M059J (cell line): ENCODE measurements at places on chromosomes 13 and 19. TPM values are rescaled to one million over a fixed set of nuclear protein-coding genes. Genes with fewer than 3 reads are reported as not detected.

Gene CEACAM21
- total RNA-seq = not detected in 2 replicates

Gene TUBA3C
- total RNA-seq = 1.2 and 1.3 TPM in 2 replicates

Gene DACT3
- total RNA-seq = 0.52 and 1.4 TPM in 2 replicates

Gene MUC16
- total RNA-seq = not detected in 2 replicates

Gene ZSCAN4
- total RNA-seq = not detected in 2 replicates

Gene ZFP82
- 8.9 and 10.1 TPM in 2 replicates for total RNA-seq

Gene LGALS7B
- not detected in 2 replicates for total RNA-seq

Gene AZU1
- not detected in 2 replicates for total RNA-seq

Gene ZNF382
- total RNA-seq = 8.3 and 12.8 TPM in 2 replicates

Gene ZNF208
- total RNA-seq = not detected in 2 replicates

Gene WDR88
- not detected in 2 replicates for total RNA-seq

Gene APOC4
- not detected in 2 replicates for total RNA-seq

Gene GTF2F1
- total RNA-seq = 46.2 and 75.8 TPM in 2 replicates

Gene CYSLTR2
- 0.12 and 0.37 TPM in 2 replicates for total RNA-seq

Gene RASAL3
- 0.05 TPM in 1 of 2 replicates, not detected in the other for total RNA-seq

Gene BST2
- total RNA-seq = 490 and 600 TPM in 2 replicates

Gene ZGLP1
- 0.94 TPM in 1 of 2 replicates, not detected in the other for total RNA-seq

Gene RGL3
- total RNA-seq = 2.5 and 3.7 TPM in 2 replicates

Gene LYPD3
- total RNA-seq = 0.27 and 0.34 TPM in 2 replicates

Gene NLRP9
- not detected in 2 replicates for total RNA-seq

Gene IZUMO1
- total RNA-seq = not detected in 2 replicates

Gene MCEMP1
- not detected in 2 replicates for total RNA-seq

Gene DAND5
- 0.62 TPM in 1 of 2 replicates, not detected in the other for total RNA-seq

Gene NDFIP2
- total RNA-seq = 21.7 and 36.8 TPM in 2 replicates

Gene ZNF418
- total RNA-seq = 6.6 and 7.0 TPM in 2 replicates

Gene NLRP11
- 2.4 and 4.4 TPM in 2 replicates for total RNA-seq

Gene ZNF665
- 1.1 and 8.2 TPM in 2 replicates for total RNA-seq

Gene IGFL2
- total RNA-seq = not detected in 2 replicates

Gene SKA3
- 37.2 and 39.2 TPM in 2 replicates for total RNA-seq

Gene LIM2
- not detected in 2 replicates for total RNA-seq

Gene CERS4
- total RNA-seq = 2.1 and 3.6 TPM in 2 replicates

Gene ACER1
- not detected in 2 replicates for total RNA-seq

Gene HIPK4
- total RNA-seq = 0.02 TPM in 1 of 2 replicates, not detected in the other

Gene ANGPTL8
- not detected in 2 replicates for total RNA-seq

Gene COX6B2
- 0.30 TPM in 1 of 2 replicates, not detected in the other for total RNA-seq

Gene PTH2
- total RNA-seq = not detected in 2 replicates

Gene APOE
- total RNA-seq = 1.6 and 3.5 TPM in 2 replicates

Gene FXYD7
- not detected in 2 replicates for total RNA-seq

Gene CRX
- not detected in 2 replicates for total RNA-seq

Gene NDUFA3
- 38.5 and 51.0 TPM in 2 replicates for total RNA-seq

Gene PSG3
- total RNA-seq = 0.64 and 0.84 TPM in 2 replicates

Gene CLN5
- total RNA-seq = 21.3 and 23.3 TPM in 2 replicates

Gene CEACAM18
- total RNA-seq = not detected in 2 replicates

Gene SLITRK6
- 0.44 and 3.2 TPM in 2 replicates for total RNA-seq

Gene LILRB1
- total RNA-seq = not detected in 2 replicates

Gene SLC15A1
- total RNA-seq = not detected in 2 replicates

Gene TNFSF9
- total RNA-seq = 11.7 and 16.3 TPM in 2 replicates

Gene CCL25
- not detected in 2 replicates for total RNA-seq

Gene ZFP14
- 1.5 and 2.1 TPM in 2 replicates for total RNA-seq

Gene SLC25A42
- total RNA-seq = 8.4 and 10.3 TPM in 2 replicates

Gene NCAN
- not detected in 2 replicates for total RNA-seq

Gene ALOX5AP
- total RNA-seq = 0.52 and 1.2 TPM in 2 replicates
